Kidney tubule cell (primary cell): ENCODE measurements at places on chromosomes 12 and 14.

GRCh38 chr14:93954900-93955849 lies 21.2 kb downstream of the ASB2 start:
- no peak for DNase-seq

DNA sequence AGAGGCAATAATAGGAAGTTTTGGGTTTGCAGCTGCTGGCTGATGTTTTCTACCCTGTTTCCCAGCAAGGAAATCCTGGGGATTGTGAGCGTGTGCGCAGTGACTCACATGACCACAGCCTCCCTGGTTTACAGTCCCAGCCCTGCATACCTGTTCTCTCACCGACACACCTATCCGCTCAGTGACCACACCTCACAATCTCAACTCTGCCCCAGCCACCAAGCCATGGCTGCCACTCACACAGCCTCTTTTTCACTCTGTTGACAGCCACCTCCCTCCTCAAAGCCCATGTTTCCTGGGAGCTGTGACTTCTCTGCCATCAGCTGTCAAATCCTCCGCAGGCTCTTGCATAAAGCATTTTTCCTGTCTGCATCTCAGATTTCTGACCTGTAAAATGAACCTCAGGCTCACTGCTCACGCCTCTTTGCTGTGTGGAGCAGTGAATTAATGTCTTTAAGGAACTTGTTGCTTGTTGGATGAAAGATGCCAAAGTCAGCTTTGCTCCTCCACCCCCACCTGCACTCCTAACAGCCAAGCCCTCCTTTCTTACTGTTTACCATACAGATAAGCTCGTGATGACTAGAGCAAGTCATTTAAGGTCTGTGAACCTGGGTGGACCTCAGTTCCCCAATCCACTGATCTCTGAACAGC lies 43.5 kb downstream of the B4GALNT3 start:
- peak; percentile 89 for DNase-seq

DNA sequence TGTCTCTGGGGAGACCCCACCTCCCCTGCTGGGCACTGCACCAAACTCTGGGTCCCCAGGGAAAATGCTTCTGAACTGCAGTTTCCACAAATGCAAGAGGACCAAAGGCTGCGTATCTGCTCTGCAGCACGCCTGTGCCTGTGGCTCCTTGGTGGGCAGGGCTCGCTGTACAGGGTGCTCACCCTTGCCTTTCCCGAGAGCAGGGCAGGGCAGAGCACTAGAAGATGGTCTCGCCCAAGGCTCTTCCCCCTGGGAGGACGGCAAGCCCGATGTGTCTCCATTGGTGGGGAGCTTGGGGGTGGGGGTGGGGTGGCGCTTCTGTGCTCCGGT lies 175.3 kb upstream of the RTL1 start:
- DNase-seq = no peak

DNA sequence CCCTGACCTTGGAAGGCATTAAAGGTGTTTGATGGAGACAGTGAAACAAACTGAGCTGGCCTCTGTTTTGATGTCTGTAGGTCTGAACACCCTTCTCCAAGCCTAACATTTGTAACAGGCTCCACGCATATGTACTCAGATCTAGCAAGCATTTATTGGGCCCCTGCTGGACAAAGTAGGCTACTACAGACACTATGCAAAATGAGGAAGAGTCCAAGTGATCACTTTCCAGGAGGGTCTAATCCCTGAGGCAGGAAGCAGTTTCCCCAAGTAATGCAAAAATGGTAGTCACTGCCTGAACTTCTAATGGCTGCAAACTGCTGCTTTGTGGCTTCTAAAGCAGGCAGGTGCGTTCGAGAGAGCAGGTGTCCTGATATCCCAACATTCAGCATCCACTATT lies 405.8 kb downstream of the MED13L start:
- DNase-seq = peak; percentile 33

DNA sequence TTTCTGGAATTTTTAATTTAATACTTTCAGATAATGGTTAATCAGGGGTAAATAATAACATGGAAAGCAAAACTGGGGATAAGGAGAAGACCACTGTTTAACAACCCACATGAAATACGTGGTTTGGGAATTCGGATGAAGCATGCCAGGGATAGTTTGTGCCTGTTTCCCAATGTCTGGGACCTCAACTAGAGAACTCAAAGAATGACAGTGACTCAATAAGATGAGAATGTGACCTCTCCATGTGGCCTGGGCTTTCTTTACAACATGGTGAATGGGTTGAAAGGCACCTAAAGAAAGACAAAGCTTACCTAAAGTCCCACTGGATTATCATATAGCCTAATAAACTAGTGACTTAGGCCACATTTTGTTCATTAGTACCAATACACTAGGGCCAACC lies 460.3 kb upstream of the LRFN5 start:
- peak; percentile 3 for DNase-seq

GRCh38 chr12:5661811-5662210 lies 229.9 kb downstream of the NTF3 start:
- no peak for DNase-seq

DNA sequence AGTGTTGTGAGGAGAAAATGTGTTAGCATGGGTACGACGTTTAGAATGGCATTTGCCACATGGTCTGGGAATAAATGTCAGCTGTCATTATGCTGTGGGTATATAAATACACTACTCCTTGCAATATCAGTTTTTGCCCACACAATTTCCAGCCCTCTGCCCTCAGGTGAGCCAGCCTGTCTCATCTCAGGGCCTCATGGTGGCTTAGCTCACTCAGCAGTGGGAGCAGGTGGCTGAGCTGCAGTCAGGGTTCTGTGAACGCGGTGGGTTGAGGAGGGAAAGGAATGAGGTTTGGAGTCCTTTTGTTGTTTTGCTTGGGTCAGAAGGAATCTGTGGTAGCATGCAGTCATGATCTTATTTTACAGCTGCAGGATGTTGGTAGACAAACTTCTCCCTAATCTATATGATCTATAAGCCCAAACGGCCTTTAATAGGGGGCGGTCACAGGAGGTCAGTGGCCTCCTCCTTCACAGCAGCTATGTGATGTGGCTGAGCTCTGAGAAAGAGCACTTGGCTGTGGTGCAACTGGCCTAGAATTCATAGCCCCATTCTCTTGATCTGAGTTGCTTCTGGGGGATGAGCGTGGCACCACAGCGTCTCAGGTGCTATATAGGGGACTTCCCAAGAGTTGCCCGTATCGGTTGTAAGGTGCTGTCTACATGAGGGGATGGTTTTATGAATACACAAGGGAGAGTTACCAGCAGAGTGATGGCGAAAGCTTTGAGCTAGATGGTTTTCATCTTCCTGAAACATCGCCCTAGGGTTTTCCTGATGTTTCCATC lies 27.8 kb upstream of the KCNA5 start:
- DNase-seq = no peak
